ENCODE measurements at places on chromosomes 2 and 18.
A peak's percentile ranks its signal among the peaks of the same experiment; 100 is the strongest.

GRCh38 chr18:10927286-10927992 is 221.9 kb downstream of the PIEZO2 start:
- DNase-seq, result no peak

DNA sequence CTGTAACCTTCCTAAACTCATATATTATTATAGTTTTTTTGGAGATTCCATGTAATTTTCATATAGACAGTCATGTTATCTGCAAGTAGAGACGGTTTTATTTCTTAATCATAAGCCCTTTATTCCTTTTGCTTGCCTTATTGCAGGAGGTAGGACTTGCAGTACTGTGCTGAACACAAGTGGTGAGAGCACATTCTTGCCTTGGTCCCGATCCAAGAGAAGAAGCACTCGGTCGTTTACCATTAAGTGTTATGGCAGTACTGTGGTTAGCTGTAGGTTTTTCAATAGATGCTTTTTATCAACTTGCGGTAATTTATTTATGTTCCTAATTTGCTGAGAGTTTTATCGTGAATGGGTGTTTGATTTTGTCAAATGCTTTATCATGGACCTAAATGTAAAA is 305.7 kb downstream of the DYSF start:
- DNase-seq, result no peak

DNA sequence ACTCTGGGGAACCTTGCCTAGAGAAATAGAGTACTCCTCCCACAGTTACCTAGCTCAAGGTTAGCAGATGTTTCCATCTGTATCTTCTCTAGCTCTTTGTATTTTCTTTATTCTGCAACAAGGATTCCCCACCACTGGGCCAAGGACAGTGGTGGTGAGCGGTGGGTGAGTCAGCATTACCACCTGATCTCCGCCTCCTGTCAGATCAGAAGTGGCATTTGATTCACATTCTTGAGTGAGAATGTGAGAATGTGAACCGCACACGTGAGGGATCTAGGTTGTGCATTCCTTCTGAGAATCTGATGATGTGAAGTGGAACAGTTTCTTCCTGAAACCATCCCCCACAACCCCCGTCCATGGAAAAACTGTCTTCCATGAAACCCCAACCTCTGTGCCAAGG is 9.0 kb downstream of the EPB41L3 start:
- DNase-seq, result no peak

DNA sequence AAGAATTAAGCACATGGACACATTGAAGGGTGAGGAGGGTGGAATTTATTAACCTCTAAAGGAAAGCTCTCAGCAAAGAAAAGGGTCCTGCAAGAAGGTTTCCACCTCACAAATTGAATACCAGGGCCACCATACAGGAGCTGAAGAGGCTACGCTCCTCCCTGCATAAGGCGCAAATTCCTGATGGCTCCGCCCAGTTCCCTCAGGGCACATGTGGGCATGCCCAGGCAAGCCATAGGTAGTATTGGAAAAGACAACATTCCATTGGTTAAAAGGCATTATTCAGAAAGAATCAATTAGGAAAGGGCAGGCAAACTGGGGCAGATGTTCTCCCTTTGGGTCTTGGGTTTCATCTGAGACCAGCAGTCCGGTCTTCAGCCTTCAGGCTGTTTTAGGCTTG is 161.2 kb downstream of the PTPRM start:
- no peak for DNase-seq

DNA sequence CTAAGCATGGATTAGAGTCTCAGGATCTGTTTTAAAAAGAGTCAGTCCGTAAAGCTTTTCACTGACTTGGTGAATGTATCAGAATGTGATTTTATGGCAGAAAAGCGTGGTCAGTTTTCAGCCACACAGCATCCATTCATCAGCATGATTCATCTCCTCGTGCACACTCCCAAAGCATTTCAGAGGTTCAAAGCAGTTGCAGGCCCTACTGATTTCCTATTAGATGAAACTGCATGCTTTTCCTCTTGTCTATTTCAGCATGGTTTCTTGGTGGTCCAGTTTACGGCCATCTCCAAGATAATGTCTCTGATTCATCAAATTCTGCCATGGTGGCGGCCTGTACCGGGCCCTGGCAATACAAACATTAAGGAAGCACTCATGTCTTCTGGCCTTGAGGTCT is 4.8 kb upstream of the PARD6G start:
- DNase-seq, result no peak

DNA sequence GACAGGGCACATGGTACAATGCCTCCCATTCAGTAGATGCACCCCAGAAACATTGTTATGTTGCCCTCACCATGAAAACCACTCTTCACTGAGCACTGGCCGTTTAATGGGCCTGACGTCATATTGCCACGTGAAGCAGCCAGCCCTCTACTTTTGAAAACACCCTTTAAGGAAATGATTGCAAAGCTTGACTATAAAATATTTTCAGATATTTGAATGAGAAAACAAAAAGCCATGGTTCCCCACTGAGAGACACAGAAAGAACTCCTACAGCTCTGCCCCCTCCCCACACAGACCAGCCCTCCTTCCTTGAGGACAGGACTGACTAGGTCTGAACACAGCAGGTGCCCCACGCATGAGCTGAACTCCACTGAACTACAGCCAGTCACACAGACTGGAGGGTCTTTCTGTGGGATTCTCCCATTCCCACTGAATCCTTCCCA is 349.1 kb downstream of the ANAPC1 start:
- DNase-seq, result no peak

GRCh38 chr2:238571661-238572372 is 145.1 kb downstream of the ASB1 start:
- no peak for DNase-seq

- DNase-seq, result no peak
Measured at GRCh38 chr18:61824733-61825363, 68.0 kb downstream of the RNF152 start.

DNA sequence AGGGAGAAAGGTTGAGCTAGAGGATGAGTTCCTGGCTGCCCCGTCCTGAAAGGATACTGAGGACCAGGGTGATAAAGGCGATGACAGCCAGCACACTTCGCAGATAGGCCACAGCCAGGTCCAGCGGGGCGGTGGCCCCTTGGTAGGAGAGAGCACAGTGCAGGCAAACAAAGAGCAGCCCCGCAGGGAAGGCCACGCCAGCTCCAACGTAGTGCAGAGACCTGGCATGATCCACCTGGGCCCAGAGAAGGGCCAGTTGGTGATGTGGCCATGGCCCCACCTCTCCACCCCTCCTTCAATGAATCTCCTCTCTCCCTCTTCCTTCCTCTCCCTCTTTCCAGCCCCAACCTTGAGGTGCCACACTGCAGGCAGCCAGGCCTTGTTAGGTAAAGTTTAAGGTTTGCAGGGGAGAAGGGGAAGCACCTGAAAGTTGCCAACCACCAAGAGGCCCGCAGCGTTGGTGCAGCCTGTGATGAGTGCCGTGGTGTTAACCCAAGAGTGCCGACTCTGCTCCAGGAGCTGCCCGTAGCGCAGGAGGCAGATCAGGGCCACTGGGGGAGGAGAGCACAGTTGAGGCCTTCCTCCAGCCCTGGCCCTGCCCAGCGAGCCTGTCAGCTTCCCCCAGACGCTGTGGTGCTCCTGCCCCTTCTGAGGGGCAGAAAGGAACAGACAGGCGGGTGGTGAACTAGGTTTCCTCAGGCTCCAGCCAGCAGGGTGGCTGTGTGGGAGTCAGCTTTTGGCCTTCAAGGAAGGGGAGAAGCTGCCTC is 2.8 kb downstream of the TMEM150A start:
- no peak for DNase-seq

DNA sequence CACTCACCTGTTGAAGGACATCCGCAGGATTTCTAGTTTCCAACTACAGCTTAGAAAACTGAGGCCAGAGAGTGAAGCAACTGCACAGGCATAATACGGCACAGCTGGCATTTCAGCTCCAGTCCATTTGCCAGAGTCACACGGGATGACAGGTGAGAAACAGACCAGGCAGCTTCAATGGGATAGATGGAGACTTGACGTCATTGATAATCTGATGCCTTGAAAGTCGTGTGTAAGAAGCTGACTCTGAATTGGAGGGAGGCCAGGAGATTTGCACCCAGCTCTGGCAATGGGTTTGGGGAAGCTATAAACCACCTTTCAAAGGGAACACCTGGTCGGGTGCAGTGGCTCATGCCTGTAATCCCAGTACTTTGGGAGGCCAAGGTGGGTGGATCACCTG is 12.4 kb upstream of the DNMT3A start:
- DNase-seq, result peak; percentile 76
